ENCODE measurements at places on chromosomes 5 and 9. TPM values are rescaled to one million over a fixed set of nuclear protein-coding genes. Genes with fewer than 3 reads are reported as not detected.

DNA sequence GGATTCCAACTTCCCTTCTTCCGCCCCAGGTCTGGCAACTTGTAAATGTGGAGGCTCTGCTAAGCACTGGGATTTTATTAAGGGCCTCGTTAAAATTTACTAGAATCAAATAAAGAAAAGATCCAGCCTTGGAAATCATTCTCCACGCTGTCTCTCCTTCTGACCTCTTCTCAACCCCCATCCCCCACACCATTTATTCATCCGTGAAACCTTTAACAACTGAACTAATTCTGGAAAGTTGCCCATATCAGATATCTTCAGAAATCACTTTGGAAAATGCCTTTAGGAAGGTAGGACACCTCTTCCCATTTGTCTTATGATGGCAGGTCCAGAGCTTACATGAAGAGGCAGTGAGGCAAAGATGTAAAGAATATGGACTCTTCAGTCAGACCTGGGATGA, 288.5 kb downstream of the SLIT3 start:
- H3K27ac ChIP-seq = no peak overlapping the region
- no peaks in the 10 kb centered on the region for H3K36me3 ChIP-seq
- no peak for DNase-seq
- H3K27me3 ChIP-seq = peaks cover 6% of the 10 kb centered on the region
- H3K4me3 ChIP-seq = no peak overlapping the region

The OGN gene
- not detected for total RNA-seq

DNA sequence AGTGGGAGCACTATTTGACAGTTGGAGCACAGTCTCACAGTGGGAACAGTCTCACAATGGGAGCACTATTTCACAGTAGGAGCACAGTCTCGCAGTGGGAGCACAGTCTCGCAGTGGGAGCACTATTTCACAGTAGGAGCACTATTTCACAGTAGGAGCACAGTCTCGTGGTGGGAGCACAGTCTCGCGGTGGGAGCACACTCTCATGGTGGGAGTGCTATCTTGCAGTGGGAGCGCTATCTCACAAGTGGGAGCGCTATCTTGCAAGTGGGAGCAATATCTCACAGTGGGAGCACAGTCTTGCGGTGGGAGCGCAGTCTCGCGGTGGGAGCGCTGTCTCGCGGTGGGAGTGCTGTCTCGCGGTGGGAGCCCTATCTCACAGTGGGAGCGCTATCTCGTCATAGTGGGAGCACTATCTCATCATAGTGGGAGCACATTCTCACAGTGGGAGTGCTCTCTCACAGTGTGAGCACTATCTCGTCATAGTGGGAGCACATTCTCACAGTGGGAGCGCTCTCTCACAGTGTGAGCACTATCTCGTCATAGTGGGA, 56.1 kb downstream of the MED10 start:
- no peak overlapping the region for H3K4me3 ChIP-seq
- no peak for DNase-seq
- H3K36me3 ChIP-seq = no peaks in the 10 kb centered on the region
- H3K27ac ChIP-seq = no peak overlapping the region
- H3K4me1 ChIP-seq = no peaks in the 10 kb centered on the region

DNA sequence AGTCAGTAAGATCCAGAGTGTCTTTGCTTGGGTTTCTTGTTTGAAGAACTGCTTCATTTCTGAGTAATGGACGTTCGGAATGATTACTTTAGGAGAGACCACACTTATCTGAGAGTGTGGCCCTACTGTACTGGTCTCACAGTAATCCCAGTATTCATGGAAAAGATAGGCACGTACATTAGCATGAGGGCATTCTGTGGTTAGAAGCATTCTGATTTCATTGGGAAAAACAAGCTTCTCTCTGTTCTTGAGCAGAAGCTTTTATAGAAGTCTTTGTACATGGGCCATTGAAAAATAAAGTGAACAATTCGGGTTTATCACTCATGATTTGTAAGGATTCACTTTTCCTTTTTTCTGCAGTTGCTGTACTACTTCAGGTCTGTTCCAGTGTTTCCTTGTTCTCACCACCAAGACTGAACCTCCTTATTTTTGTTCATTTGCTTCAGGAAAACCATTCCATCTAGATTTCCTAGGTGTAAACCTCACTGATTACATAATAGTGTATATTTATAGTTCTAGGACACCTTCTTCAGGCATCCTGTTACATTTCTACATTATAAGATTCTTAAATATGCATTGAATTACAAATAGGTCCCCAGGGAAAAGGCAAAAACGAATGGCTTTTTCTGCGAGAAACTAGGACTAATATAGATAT, 10.1 kb downstream of the TGFBR1 start:
- H3K27me3 ChIP-seq = no peaks in the 10 kb centered on the region
- H3K27ac ChIP-seq = no peak overlapping the region
- peaks cover 56% of the 10 kb centered on the region for H3K36me3 ChIP-seq
- DNase-seq = no peak
- H3K4me1 ChIP-seq = peaks cover 87% of the 10 kb centered on the region

DNA sequence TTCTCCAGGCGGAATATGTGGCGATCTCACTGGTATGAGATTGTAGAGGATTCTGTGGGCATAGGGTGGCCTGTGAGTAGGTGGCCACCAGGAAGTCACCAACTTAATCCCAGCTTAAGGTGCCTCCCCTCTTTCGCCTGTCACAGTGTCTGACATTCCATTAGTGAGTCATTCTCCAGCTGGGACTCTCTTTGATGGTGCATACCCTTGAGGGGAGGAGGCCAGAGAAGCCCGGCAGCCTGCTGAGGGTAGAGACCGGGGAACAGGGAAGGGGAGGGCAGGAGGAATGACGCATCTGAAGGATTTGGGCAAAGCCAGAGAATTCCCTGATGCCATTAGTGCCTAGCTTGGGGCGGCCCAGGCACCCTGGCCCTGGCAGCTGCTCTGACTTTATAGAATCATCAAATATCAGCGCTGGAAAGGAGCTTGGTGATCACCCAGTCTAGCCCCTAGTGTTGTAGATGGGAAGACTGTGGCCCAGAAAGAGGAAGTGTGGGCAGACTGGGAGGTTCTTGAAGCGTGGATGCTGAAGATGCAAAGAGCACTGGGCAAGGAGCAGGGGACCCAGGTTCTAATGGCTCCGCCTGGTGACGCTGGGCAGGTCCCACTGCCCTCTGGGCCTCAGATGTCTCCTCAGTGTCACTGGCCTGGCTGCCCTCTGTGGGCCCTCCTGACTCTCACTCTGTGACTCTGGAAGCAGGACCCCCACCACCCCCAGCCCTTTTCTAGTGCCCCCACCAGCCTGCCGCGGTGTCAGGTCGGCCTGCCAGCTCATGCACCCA, 41.4 kb downstream of the DAB2IP start:
- H3K36me3 ChIP-seq = no peaks in the 10 kb centered on the region
- peaks cover 17% of the 10 kb centered on the region for H3K27me3 ChIP-seq
- no peak overlapping the region for H3K4me3 ChIP-seq

The YTHDC2 gene
- 30.5 TPM for total RNA-seq

DNA sequence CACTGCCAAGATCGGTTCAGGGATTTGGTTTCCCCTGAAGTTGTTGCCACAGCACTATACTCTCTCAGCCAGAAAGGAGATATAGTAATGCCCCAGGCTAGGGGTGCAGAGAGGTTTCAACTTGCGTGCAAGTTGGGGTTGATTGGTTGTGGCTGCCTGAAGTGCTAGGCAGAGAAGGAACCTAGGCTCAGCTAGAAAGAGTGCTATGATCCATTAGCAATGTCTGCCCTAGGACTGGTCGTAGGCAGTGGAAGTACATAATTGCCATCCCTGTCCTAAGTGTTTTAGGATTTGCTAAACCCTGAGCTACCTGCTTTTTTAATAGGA, 136.6 kb upstream of the SMIM23 start:
- DNase-seq = no peak
- no peak overlapping the region for H3K4me3 ChIP-seq
- no peak overlapping the region for H3K27ac ChIP-seq
- H3K36me3 ChIP-seq = no peaks in the 10 kb centered on the region

GRCh38 chr5:142280066-142281007, 44.5 kb downstream of the SPRY4 start:
- no peak for DNase-seq
- H3K27me3 ChIP-seq = peaks cover 4% of the 10 kb centered on the region
- no peaks in the 10 kb centered on the region for H3K36me3 ChIP-seq
- no peak overlapping the region for H3K27ac ChIP-seq

DNA sequence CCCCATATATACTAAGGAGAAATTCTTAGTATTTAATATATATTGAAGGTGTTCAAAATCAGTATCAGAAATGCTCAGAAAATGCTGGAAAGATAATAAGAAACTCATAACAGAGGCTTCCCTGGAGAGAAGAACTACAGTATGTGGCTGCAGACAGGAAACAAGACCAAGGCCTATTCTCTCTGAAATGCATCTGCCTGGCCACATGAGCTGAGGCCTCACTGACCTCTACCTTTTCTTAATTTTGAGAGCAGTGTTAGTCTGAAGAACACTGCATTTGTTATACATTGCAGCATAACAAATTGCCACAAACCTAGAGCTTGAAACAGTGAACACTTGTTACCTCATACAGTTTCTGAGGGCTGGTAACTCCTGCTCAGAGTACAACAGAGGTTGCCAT, 133.4 kb upstream of the SPEF2 start:
- no peak overlapping the region for H3K4me3 ChIP-seq
- H3K36me3 ChIP-seq = peaks cover 8% of the 10 kb centered on the region
- no peak overlapping the region for H3K27ac ChIP-seq
- peaks cover 8% of the 10 kb centered on the region for H3K4me1 ChIP-seq
- DNase-seq = no peak

DNA sequence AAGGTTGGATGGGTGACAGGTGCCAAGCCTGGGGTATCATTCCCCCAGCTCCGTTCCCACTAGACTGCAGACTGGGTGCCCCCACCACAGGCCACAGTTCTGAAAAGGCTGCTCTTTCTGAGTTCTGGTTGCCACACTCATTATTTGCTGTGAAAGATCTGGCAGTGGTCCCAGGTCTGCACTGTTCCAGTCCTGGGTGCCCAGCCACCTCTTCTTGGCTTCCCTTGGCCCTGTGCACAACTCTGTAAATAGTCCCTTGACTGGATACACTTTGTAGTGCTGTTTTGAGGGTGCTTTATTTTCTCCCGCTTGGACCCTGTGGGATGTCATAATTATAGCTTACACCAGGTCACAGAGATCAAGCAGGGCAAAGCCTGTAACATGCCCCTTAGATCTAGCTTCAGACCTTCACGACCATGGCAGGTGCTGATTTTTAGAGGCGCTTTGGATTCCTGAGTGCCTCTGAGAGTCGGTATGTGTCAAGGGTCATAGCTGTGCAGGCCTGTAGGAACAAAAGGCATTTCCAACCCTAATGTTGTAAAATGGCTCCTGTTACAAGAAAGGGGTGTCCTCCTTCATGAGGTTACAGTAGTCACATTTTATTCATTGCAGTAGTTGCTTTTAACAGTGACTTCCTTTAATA, 344.9 kb downstream of the ICE1 start:
- no peaks in the 10 kb centered on the region for H3K36me3 ChIP-seq
- H3K4me1 ChIP-seq = no peaks in the 10 kb centered on the region
- no peak for DNase-seq
- H3K4me3 ChIP-seq = no peak overlapping the region
- H3K27me3 ChIP-seq = no peaks in the 10 kb centered on the region

GRCh38 chr5:123528878-123529277, 16.9 kb downstream of the CSNK1G3 start:
- H3K4me1 ChIP-seq = peaks cover 8% of the 10 kb centered on the region
- no peak overlapping the region for H3K27ac ChIP-seq
- no peaks in the 10 kb centered on the region for H3K36me3 ChIP-seq
- DNase-seq = no peak

DNA sequence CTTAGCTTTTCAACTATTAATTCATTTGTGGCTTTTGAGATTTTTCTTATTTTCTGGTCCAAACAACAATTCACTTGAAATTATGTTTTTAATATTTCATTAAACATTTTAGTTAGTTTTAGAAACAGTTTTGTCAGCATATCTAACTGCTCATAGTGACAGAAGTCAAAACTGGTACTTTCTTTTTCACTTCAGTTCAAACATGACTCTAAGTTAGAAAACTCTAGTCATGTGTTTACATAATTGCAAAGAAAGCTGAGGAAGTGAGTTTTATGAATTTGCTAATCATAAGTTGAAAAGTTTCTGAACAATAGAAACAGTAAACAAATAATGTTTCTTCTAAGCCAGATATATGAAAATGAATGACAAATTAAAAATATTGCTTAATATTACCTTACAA, 1931.0 kb downstream of the EFNA5 start:
- H3K27ac ChIP-seq = no peak overlapping the region
- H3K27me3 ChIP-seq = no peaks in the 10 kb centered on the region
- H3K4me1 ChIP-seq = no peaks in the 10 kb centered on the region
- H3K36me3 ChIP-seq = no peaks in the 10 kb centered on the region

DNA sequence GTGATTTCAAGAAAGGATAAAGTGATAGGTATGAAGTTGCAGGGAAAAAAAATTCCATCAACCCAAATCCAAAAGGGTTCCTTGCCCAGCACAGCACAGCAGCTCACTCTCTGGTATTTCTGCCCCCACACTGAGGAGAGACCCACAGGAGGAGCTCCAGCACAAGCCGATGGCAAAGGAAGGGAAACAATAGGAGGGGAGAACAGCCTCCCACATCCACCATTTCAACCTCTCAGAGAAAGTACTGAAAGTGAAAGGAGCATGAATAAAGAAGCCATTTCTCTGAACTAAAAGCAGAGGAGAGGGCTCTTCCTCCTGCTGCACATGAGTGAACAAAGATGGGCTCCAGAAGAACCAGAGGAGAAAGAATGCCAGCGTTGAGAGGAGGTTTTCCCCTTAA, 54.9 kb upstream of the ZSWIM6 start:
- H3K27ac ChIP-seq = peak overlapping the region; percentile 89
- peaks cover 24% of the 10 kb centered on the region for H3K4me1 ChIP-seq
- H3K4me3 ChIP-seq = peak overlapping the region; percentile 25
- H3K36me3 ChIP-seq = no peaks in the 10 kb centered on the region

The CATSPER3 gene
- 1.4 TPM for total RNA-seq

DNA sequence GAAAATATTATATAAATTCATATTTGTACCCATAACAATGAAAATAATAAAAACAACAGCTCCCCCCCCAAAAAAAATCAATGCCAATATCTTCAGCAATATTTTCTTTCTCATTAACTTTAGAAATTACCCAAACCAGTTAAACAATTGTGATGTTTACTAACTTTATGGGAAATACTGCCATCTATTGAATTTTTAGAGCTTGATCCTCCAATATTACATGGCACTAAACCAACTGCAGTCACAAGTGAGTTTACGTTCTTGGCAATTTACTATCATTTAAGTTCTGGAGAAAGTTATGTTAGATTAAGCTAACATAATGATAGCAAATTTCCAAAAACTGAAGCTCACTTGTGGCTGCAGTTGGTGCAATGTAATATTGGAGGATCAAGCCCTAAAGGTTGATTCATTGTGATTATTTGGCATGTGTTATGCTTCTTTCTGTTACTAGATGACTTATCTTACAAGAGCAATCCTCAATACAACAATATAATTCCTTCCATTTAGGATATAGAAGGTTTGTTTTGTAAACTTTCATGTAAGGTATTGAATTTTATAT, 379.5 kb downstream of the CDH18 start:
- no peaks in the 10 kb centered on the region for H3K27me3 ChIP-seq
- no peak overlapping the region for H3K27ac ChIP-seq
- no peak for DNase-seq
- no peaks in the 10 kb centered on the region for H3K4me1 ChIP-seq
